ENCODE measurements at places on chromosomes 2 and 18.

DNA sequence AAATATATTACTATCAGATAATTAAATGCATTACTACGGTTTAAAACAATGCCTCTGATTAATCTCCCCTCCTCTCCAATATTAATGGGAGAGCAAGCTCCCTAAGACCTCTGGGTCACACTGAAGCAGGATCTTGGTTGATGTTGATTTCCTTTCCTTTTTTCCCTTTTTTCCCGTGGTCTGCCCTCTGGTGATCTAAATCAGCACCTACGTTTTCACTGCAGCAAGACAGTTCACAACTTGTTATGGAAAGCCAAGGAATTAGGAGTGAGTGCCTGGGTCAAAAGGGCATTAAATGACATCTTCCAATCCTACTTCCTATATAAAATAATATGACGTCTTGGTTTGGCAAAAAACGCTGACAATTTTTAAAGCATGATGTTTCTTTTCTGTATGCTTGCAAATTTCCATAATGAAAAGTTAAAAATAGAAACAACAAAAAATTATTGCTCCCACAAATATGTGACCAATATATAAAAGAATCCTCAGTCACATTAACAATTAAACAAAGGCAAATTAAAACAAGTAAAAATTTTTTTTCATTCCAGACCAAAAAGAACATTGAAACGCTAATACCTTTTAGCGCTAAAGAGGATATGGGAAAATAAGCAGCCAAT is 7.9 kb upstream of the CFAP36 start:
- no peaks in the 10 kb centered on the region for H3K36me3 ChIP-seq
- H3K27ac ChIP-seq: no peak overlapping the region
- H3K27me3 ChIP-seq: no peaks in the 10 kb centered on the region
- H3K4me1 ChIP-seq: no peaks in the 10 kb centered on the region

GRCh38 chr2:217975626-217976025 is 27.2 kb downstream of the TNS1 start:
- H3K27ac ChIP-seq: no peak overlapping the region
- no peak overlapping the region for H3K4me3 ChIP-seq
- no peaks in the 10 kb centered on the region for H3K36me3 ChIP-seq
- H3K4me1 ChIP-seq: peaks cover 10% of the 10 kb centered on the region
- no peaks in the 10 kb centered on the region for H3K27me3 ChIP-seq

DNA sequence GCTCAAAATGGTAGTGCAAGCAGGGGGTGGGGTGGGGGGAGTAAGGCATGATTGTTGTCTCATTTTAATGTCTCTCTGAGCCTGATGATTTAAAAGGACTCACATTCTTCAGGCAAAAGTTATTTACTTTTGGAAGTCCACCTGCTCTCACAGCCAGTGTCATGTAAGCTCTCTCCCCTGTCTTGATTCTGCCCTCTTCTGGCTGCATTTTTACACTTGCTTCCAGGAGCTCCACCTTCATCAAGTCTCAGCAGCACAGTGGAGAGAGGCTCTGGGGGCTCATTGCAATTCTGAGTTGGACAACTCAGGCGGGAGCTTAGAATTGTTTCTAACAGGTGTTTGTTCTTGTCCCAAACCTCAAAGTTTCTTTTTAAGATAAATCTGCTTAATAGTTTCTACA is 39.2 kb downstream of the GNAL start:
- peaks cover 11% of the 10 kb centered on the region for H3K27me3 ChIP-seq
- H3K4me3 ChIP-seq: no peak overlapping the region
- DNase-seq: no peak
- no peaks in the 10 kb centered on the region for H3K36me3 ChIP-seq
- H3K4me1 ChIP-seq: no peaks in the 10 kb centered on the region
- no peak overlapping the region for H3K27ac ChIP-seq

GRCh38 chr18:55768255-55768654 is 180.3 kb upstream of the TCF4 start:
- H3K4me3 ChIP-seq: no peak overlapping the region
- no peaks in the 10 kb centered on the region for H3K4me1 ChIP-seq
- no peaks in the 10 kb centered on the region for H3K36me3 ChIP-seq
- H3K27ac ChIP-seq: no peak overlapping the region

- DNase-seq: no peak
- H3K4me3 ChIP-seq: no peak overlapping the region
- H3K27me3 ChIP-seq: no peaks in the 10 kb centered on the region
- H3K27ac ChIP-seq: no peak overlapping the region
- H3K36me3 ChIP-seq: no peaks in the 10 kb centered on the region
- no peaks in the 10 kb centered on the region for H3K4me1 ChIP-seq
Measured at GRCh38 chr2:217859926-217860325, 142.9 kb downstream of the TNS1 start.

DNA sequence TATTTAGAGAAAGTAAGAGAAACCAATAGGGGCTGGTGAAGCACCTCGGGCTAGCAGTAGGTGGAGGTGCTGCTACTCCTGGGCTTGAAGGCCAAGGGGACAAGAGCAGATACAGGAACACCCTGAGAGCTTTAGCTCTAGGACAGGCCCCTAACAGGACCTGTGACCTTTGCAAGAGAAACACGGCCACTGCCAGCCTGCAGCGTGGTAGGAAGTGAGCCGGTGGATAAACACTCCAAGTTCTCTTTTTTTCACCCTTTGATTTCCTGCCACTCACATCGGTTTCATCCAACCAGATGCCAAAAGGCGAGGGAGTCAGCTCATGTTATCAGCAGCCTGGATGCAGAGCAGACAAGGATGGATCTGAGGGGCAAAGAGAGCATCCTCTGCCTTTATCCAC is 66.8 kb upstream of the SPRED2 start:
- no peak for DNase-seq
- H3K27ac ChIP-seq: no peak overlapping the region
- H3K4me1 ChIP-seq: no peaks in the 10 kb centered on the region
- H3K36me3 ChIP-seq: no peaks in the 10 kb centered on the region
- H3K4me3 ChIP-seq: no peak overlapping the region

DNA sequence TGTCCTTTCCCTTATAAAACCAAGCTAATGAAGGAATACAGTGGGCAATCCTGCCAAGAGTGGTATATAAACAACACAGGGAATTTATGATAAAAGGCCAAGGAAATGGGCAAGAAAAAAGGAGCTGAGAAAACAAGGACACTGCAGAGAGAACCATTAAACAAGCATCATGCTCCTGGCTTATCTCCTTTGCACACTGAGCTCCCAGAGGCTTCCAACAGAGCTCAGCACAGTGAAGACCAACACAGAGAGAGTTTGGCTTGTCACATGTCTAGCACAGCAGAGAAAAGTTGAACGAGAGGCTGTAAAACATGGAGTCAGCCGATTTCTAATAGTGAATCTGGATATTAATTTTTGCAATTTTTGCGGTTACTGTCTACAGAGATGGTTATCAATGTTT is 68.0 kb upstream of the KLF7 start:
- H3K36me3 ChIP-seq: no peaks in the 10 kb centered on the region
- no peaks in the 10 kb centered on the region for H3K27me3 ChIP-seq
- no peak overlapping the region for H3K4me3 ChIP-seq
- peaks cover 4% of the 10 kb centered on the region for H3K4me1 ChIP-seq

GRCh38 chr18:33957707-33958106 is 267.0 kb downstream of the NOL4 start:
- H3K27me3 ChIP-seq: no peaks in the 10 kb centered on the region
- H3K36me3 ChIP-seq: no peaks in the 10 kb centered on the region
- H3K4me3 ChIP-seq: no peak overlapping the region
- H3K4me1 ChIP-seq: no peaks in the 10 kb centered on the region
- H3K27ac ChIP-seq: no peak overlapping the region
- no peak for DNase-seq

DNA sequence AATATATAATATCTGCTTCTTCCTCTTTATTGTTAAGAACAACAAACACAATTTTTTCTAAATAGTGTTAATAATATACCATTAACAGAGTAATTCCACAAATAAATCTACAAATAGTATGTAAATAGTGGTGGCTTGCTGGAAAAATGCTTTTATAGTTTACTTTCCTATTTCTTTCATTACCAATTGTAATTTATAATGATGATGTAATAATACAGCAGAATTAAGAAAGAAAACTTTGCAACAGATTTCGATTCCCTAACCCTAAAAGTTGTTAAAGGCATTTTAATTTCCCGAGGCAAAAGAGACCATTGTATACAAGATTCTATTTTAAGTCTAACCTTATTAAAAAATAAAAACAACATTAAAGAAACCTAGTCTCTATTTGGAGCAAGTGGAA is 307.9 kb downstream of the CCDC178 start:
- no peak overlapping the region for H3K27ac ChIP-seq
- DNase-seq: no peak
- no peak overlapping the region for H3K4me3 ChIP-seq
- no peaks in the 10 kb centered on the region for H3K36me3 ChIP-seq
- peaks cover 2% of the 10 kb centered on the region for H3K27me3 ChIP-seq

- no peak overlapping the region for H3K4me3 ChIP-seq
- DNase-seq: no peak
- no peaks in the 10 kb centered on the region for H3K36me3 ChIP-seq
- no peaks in the 10 kb centered on the region for H3K27me3 ChIP-seq
- no peak overlapping the region for H3K27ac ChIP-seq
- H3K4me1 ChIP-seq: peaks cover 12% of the 10 kb centered on the region
Measured at GRCh38 chr2:235537587-235537986, 43.7 kb downstream of the AGAP1 start.

DNA sequence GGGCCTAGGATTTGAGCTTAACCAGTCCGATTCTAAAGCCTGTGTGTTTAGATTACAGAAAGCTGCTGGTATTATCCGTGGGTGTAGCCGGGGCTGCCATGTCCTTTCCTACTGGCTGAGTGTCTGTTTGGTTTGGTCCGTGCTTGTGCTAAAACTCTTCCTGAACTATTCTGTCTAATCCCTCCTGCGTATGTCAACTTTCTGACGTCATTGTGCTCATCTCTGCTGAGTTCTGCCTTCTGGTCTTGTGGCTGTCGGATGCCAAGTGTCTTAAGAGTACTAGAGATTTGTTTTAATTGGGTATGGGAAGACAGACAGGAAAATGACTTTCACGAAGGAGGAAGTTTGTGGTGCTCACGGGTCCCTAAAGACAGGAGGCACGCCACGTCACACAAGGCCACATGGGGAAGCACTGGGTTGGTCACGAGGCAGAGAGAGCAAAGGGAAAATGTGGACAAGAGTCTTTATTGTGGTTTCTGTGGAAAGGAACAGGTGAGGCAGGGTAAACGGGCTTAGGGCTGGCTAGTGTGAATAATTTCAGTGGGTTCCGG is 31.8 kb upstream of the NTSR2 start:
- peaks cover 7% of the 10 kb centered on the region for H3K4me1 ChIP-seq
- DNase-seq: no peak
- no peak overlapping the region for H3K27ac ChIP-seq
- H3K36me3 ChIP-seq: no peaks in the 10 kb centered on the region
- H3K27me3 ChIP-seq: no peaks in the 10 kb centered on the region
